ENCODE measurements at places on chromosomes 5 and 9.

GRCh38 chr5:10250806-10251276 lies 761 bp downstream of the CCT5 start:
- DNase-seq = no peak

GRCh38 chr5:77129391-77129990 lies 42.4 kb upstream of the ZBED3 start:
- peak; percentile 22 for DNase-seq

GRCh38 chr5:180611140-180611850 lies 20.0 kb upstream of the SCGB3A1 start:
- DNase-seq = no peak

GRCh38 chr5:119541716-119542115 lies 87.6 kb upstream of the FAM170A start:
- no peak for DNase-seq

- no peak for DNase-seq
Observed at GRCh38 chr9:621201-621855, 220.2 kb upstream of the DMRT1 start.

DNA sequence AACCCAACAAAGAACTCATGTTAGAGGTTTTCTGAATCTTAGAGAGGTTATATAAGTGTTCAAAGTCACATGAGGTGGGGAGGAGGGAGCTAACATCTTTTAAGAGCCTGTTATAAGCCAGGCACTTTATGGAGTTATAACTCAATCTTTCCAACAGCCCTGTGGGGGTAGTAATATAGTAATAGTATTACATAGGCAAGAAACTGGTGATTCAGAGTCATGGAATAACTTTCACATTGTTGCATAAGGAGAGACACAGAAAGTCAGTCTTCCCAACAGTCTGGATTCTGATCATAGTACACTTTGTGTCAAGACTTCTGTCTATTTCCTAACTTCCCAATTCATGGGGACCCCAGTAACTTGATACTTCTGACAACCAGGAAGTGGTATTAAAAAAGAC lies 89.2 kb downstream of the ACER2 start:
- DNase-seq = no peak

DNA sequence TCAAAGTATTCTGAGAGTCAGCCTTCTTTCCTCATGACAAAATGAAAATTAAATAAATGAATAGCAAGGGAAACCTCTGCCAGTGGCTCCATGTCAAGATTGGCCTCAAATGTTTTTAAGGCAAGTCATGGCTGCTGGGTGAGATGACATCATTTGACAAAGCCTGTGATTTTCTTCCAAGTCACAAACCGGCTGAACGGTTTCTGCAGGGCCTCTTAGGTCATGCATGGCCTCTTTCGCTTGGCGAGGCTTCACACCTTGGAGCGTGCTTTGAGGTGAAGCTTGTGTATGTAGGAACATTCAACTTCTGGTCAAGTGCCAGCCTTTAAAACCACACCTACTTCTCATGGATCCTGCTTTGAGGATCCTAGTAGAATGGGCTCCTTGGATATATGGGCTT lies 161.0 kb upstream of the ZNF618 start:
- DNase-seq = no peak

DNA sequence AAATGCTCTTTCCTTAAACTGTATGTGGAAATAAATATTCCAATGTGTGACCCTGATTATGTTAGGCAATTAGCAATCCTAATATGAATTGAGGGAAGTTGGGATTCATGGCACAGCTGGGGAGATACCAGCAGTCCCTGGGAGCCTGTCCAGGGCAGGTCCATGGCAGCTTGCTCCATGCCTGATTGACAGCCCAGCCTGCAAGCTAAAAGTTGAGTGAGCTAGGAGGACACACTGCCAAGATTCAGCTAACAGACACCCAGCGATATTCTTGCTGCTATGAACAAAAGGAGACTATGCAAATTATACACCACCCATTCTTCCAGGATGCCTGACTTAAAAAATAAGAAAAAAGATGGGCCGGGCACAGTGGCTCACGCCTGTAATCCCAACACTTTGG lies 6.2 kb downstream of the TGFBI start:
- no peak for DNase-seq

GRCh38 chr5:174503461-174504265 lies 220.7 kb upstream of the MSX2 start:
- DNase-seq = no peak

DNA sequence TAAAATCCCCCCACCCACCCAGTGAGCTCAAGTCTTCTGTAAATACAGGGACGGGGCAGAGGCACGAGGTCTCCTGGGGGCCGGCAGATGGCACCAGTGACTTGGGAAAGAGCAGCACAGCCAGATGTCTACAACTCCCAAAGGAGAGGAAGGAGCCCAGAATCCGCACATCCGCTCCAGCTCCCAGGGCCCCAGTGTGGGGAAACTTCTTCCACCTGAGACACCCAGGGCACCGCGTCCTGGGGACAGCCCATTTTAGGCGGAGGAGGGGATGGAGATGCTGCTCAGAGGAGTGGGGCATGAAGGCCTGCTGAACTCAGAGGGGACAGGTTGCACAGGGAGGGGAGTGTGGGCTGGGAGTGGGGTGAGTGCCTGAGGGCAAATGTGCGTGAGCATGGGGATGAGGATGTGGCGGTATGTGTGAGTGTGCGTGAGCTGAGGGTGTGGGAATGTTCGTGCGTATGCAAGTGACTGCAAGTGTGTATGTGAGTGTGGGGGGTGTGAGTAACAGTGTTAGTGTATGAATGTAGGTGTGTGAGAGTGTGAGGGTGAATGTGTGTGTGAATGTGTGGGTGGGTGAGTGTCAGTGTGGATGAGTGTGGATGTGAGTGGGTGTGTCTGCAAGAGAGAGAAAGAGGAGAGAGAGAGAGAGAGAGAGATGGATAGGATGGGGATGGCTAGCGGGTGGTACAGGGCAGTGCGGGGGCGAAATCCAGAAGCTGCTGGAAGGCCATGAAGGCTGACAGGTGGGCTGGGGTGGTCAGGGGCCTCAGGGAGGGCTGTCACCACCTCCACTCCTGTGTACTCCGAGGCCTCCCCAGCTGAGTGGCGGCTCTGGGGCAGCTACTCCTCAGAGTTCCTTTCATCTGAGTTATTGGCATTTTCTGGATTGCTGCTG lies 63.5 kb downstream of the DUSP1 start:
- DNase-seq = no peak

DNA sequence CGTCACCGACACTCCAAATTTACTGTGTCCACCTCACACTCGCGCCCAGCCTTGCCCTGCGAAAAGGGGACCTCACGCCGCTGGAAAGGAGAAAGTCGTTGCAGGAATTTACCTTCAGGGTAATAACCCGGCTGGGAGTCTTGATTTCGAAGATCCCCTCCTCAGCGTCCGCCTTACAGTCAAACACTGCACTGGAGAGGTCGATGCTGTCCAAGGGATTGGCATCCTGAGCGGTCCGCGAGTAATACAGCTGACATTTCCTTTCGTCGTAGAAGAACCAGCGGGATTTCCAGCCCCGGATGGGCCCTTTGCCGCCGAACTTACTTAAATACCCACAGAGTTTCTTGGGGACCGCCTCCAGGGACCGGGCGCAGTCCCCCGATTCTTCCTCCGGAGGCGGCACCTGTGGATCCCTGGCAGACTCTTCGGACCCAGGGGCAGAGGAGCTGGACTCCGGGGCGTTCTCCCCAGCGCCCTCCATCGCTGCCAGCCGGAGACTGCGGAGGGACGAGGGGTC lies 330 bp downstream of the TBC1D2 start:
- DNase-seq = no peak

GRCh38 chr5:180180421-180180820 lies 28.6 kb downstream of the RASGEF1C start:
- DNase-seq = no peak

DNA sequence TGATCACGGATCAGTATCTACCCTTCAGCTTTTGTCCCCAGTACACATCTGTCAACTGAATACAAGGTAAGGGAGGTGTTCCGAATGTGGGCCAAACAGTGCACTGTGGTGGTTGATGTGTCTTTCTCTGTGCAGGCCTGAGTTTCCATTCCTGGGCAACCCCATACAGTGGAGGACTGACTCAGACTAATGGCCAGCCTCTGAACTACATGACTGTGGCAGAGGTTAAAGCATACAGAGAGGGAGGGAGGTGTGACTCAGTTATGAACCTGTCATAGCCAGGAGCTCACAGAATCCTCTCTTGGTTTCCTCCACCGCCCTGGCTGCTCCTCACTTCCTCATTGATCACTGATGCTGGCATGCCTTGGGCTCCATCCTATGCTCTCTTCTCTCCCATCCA lies 136.4 kb upstream of the TAS2R1 start:
- no peak for DNase-seq

DNA sequence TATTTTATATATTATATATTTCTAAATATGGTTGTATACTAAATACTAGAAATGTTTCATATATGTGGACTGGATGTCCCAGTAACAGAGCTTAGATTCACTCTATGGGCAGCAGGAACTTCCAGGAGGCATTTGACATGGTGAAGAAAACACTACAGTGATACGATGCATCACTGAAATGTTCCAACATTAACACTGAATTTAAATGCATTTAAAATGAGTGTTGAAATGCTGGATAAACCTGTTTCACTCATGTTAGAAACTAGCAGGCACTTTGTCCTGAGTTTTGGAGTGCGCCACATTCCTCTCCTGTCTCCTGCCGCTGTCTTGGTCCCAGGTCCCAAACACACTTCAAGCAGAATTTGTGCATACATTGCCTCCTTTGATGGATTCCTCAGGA lies 237.8 kb upstream of the NFIL3 start:
- DNase-seq = no peak

DNA sequence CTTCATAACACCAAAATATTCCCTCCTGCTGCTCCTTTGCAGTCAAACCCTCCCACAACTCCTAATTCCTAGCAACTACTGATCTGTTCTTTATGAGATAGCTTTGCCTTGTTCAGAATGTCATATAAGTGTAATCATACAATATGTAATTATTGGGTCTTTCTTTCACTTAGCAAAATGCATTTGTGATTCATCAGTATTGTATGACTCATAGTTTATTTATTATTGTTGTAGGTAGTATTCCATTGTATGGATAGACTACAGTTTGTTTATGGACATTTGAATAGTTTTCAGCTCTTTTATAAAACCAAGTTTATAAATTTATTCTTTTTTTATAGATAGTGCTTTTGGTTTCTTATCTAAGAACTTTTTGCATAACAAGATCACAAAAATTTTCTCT lies 468.2 kb upstream of the KIF2A start:
- DNase-seq = no peak

DNA sequence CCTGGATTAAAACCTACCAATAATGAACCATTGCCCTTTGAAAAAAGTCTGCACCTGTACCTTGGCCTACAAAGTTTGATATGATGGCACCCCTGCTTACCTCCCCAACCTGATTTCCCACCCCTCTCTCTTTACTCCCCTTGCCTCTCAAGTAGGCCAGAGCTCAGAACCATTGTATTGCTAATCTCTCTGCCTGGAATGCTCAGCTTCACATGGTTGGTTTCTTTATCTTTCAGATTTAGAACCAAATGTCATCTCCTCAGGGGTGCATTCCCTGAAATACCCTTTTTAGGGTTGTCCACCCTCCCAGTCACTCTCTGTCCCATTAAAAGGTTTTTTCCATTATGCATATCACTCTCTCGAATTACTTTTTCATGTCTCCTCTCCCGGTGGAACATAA lies 116.6 kb upstream of the VCAN start:
- no peak for DNase-seq

GRCh38 chr5:79567926-79568549 lies 44.2 kb upstream of the TENT2 start:
- no peak for DNase-seq

GRCh38 chr9:96430377-96430776 lies 12.2 kb upstream of the ZNF367 start:
- no peak for DNase-seq

DNA sequence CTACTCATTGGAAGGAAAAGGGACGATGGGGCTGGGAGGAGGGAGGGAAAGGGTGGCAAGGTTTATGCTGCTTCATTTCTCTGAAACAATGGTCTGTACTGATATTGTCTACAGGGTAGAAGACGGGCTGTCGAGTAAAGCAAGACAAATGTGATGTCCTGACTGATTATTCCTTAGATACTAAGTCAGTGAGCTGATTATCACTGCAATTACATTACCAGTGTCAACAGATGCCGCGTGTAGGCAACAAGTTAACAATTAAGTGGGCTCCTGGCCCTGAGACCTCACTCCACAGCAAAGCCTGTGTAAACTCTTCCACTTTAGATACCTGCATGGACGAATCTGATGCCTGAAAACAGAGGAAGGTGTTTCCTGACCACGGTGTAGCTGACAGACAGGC lies 602.8 kb downstream of the IRX1 start:
- no peak for DNase-seq

GRCh38 chr9:86577420-86578333 lies 223.5 kb upstream of the TUT7 start:
- no peak for DNase-seq

DNA sequence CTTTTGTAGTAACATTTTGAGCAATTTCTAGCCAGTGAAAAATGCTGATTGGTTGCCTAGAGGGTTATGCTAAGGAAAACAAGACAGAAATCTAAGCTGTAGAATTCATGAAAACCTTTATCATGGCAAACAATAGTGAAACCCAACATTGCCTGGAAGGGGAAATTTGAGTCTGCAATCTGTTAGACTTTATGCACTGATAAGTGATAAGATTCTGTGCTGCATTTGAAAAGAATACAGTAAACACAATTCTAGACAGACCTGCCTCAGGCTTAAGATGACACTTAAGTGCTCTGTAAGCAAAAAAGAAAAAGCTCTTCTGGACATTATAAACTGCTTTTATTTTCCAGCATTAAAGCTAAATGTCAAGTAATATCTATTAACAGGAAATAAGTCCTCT lies 519.3 kb downstream of the ISL1 start:
- no peak for DNase-seq

- no peak for DNase-seq
Observed at GRCh38 chr9:83264315-83264714, 201.4 kb upstream of the RASEF start.

GRCh38 chr5:94932259-94932658 lies 313.8 kb downstream of the SLF1 start:
- DNase-seq = no peak

GRCh38 chr9:20361656-20362570 lies 260.4 kb downstream of the MLLT3 start:
- no peak for DNase-seq

DNA sequence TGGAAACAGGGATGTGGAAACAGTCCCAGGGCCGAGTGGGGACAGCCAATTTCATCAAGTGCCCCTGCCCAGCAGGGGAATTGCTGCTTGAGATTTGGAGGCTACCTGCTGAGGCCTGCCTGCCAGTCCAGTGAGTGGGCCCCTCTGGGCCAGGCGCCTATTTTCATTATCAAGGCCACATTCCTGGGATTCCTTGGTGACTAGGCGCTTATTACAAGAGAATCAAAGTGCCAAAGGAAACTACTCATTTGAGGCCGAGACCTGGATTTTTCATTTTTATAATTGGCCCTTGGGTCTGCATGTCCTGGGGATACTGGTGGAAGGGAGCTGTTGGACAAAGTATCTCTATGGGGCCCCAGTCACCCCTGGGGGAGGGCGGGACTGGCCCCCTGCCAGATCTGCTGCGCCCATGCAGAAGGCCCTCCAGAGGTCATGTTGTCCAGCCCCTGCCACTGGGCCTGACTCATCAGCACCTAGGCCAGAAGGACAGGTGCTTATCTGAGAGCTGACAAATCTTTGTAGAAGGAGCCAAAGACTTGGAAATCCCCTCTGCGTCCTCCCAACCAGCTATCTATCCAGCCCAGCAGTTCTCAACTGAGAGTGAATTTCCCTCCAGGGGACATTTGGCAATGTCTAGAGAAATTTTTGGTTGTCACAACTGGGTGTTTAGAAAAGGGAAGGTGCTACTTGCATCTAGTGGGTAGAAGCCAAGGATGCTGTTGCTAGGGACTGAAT lies 45.6 kb downstream of the FOXI1 start:
- no peak for DNase-seq

- DNase-seq = no peak
Observed at GRCh38 chr5:33235824-33236223, 204.9 kb upstream of the TARS1 start.

- no peak for DNase-seq
Observed at GRCh38 chr5:72857396-72857795, 40.9 kb downstream of the TNPO1 start.
